NCI-H526 treated with DMSO at 0.1 percent for 48 hours (cell line): ENCODE measurements at places on chromosomes 1 and 21.

DNA sequence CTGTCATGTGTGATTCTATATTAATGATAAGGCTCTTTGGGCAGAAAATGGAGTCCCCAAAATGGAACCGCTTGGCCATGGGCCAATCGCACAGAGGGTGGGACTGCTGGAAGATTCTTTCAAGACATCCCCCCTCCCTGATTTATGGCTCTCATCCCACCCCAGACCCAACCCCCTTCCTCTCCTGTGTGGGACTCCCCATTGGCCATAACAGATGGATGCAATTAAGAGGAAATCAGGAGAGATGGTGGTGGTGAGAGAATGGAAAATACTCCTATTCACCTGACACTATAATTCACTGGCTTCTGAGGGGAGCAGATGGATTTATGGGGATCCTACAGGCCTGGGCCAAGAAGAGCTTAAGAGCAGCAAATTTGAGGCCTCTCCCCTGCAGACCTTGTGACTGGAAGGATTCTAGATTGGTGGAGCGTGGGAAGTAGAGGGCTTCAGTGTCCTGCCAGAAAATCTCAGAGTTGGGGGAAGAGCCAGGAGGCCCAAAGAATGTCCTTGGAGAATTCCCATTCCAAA is 1.7 kb downstream of the IGFN1 start:
- no peak for DNase-seq

- DNase-seq: no peak
Observed at GRCh38 chr1:5456090-5456811, 536.0 kb downstream of the NPHP4 start.

GRCh38 chr1:46102769-46103476 is 29.5 kb downstream of the PIK3R3 start:
- no peak for DNase-seq

GRCh38 chr1:163205513-163205912 is 2.8 kb upstream of the RGS5 start:
- no peak for DNase-seq

GRCh38 chr1:215267495-215267894 is 185.0 kb downstream of the KCNK2 start:
- no peak for DNase-seq

DNA sequence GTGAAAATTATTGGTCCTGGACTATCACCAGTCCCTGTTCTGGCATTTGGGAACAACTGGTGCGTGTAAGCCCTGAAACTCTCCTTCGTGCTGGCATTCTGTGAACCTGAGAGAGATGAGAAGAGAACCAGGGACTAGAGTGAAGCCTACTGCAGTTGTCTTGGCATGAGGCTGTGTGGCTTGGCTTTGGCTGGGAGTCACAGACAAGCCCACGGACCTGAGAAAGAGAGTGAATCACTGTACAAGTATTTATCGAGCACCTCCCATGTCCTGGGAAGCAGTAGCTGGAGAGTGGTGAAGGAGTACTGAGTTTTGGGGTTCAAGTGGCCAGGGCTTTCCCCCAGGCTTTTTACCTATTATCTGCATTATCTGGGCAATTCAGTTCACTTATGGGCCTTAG is 63.3 kb downstream of the FGGY start:
- no peak for DNase-seq

DNA sequence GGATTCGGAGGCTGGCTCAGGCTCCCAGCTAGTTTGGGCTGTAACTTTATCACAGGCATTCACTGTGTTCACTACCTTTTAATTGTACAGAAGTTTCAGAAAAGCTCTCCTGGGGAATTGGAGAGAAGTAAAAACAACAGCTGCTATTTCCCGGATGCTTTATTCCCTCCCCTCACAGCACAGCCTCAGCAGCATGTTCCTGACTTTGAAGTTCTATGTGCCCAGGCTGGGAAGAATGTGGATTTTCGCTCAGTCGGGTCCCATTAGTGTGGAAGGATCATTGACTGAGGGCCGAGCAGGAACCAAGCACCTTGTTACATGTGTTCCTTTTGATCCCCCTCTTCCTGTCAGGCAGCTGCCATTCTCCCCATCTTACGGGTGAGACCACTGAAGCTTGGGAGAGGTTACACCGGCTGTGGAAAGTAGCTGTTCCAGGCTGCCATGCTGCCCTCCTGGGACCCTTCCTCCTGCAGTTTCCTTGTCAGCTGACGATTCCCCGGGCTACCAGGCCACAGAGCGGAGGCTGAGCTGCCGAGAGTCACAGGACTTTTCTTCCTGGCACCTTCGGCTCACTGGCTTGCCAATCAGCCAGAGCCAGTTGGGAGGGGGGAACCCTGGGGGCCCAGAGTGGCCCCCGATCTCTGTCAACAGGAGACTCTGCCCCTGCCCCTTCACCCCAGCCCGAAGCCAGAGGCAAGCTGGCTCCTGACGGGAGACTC is 223.1 kb upstream of the TMEM51 start:
- no peak for DNase-seq

- no peak for DNase-seq
Observed at GRCh38 chr1:3656450-3657095, 4.3 kb downstream of the TP73 start.

- DNase-seq: no peak
Observed at GRCh38 chr1:203072911-203073310, 12.9 kb downstream of the MYOG start.

- no peak for DNase-seq
Observed at GRCh38 chr1:68228851-68229250, 3.5 kb downstream of the WLS start.

DNA sequence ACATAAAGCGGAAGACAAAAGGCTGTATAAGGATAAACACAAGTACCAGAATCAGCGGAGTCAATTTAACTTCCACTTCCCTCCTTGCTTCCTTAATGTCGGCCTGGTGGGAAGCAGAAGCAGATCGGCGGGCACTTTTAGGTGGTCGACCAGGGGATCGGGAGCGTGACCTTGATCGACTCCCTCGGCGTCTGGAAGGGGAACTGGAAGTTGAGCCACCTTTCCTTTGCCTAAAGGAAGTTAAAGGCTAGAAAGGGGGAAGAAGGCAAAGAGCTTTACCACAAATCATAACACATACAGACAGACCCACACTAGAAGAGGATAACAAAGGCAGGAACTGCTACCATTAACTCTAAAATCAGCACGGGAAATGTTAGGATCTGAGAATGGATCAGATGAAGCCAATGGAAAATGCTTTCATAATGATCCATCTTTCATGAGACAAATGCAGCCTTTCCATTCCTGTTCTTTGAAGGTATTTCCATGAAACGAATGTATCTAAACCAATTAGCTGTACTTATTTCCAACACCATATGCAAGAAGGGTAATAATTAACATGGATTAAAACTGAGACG is 5.7 kb downstream of the LBR start:
- DNase-seq: no peak

DNA sequence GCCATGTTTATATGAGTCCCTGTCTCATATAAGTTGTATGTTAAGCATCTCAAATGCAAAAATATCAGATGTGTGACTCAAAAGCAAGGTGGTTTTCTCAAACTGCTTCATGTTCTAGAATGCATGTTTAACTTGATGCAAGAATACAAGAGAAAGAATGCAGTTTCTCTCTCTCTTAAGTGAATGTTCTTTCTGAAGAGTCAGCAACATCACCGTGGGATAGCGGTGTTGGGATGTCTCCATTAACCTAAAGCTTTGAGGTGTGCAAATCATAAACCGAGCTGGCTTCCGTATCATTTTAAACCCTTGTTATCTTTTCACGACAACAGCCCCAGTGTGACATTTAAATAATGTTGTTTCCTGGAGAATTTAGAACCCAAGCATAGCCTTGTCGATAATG is 48.4 kb upstream of the TARBP1 start:
- DNase-seq: no peak

- DNase-seq: no peak
Observed at GRCh38 chr1:206662396-206663092, 22.2 kb upstream of the MAPKAPK2 start.
